Kidney tubule cell (primary cell): ENCODE measurements at places on chromosomes 11 and 22.
A peak's percentile ranks its signal among the peaks of the same experiment; 100 is the strongest.

DNA sequence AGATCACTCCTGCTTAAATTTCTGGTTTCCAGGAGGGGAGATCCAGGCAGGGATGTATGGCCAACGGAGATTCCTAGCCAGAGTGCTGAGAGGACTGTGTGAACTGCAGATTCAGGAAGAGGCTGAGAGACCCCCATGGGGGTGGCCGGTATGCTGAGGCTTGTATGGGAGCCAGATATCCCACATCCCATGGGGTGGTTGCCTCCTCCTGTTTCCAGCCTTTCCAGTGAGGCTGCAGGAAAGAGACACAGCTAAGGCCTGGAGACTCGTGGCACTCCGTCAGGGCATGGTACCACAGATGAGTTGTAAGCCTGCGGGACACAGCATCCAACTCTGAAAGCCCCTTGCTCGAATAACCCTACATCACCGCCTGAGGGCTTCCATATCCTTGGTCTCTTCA lies 1.4 kb upstream of the MYOD1 start:
- DNase-seq: no peak

GRCh38 chr11:93933230-93933629 lies 82.8 kb upstream of the VSTM5 start:
- no peak for DNase-seq

DNA sequence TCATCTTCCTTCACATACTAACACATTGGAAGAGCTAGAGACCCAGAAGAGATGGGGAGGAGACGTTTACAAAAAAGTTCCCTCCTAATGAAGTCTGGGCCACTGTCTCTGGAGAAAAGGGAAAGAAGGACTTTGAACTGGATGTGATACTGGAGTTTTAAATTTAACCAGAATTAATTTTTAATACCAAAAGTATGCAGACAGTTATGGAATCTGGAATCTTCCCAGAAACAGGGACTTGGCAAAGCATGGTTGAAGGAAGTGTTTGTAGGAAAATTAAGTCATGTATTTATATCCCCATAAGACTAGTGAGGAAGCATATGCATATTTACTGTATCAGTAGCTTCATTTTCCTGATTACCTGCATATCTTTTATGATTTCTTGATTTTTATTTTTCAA lies 215.5 kb downstream of the TTC28 start:
- DNase-seq: peak; percentile 16

DNA sequence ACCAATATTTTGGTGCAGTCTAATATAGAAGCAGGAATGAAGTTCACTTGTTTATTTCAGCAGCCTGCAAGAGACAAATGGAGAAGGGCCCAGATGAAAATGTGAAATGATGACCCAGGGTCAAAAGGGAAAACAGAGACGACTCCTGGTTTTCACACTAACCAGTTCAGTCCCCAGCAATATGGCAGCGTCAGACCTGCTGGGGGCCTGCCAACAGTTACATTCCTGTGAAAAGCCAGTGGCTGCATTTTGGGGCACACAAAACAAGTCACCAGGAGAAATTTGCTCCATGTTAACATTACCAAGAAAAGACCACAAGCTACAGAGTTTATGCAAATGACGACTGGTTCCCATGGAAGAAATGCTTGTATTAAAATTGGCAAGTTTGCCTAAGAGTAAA lies 80.2 kb downstream of the CCDC34 start:
- no peak for DNase-seq

DNA sequence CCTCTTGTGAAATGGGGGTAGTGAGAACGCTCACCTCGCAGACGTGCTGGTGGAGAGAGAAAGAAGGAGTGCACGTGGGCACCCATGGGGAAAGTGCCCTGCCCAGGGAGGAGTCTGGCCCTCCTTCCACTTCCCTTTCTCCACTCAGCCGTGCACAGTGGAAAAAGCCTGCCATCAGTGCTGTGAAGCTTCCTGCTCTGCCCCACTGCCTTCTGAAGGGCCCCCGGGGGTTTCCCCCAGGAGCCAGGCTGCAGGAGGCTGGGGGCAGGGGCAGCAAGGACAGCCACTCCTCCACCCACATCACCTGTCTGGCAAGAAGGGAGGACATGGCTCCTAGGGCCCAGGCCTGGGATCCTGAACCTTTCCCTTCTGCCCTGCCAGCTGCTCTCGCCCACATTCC lies 7.6 kb downstream of the TP53I11 start:
- DNase-seq: peak; percentile 78

DNA sequence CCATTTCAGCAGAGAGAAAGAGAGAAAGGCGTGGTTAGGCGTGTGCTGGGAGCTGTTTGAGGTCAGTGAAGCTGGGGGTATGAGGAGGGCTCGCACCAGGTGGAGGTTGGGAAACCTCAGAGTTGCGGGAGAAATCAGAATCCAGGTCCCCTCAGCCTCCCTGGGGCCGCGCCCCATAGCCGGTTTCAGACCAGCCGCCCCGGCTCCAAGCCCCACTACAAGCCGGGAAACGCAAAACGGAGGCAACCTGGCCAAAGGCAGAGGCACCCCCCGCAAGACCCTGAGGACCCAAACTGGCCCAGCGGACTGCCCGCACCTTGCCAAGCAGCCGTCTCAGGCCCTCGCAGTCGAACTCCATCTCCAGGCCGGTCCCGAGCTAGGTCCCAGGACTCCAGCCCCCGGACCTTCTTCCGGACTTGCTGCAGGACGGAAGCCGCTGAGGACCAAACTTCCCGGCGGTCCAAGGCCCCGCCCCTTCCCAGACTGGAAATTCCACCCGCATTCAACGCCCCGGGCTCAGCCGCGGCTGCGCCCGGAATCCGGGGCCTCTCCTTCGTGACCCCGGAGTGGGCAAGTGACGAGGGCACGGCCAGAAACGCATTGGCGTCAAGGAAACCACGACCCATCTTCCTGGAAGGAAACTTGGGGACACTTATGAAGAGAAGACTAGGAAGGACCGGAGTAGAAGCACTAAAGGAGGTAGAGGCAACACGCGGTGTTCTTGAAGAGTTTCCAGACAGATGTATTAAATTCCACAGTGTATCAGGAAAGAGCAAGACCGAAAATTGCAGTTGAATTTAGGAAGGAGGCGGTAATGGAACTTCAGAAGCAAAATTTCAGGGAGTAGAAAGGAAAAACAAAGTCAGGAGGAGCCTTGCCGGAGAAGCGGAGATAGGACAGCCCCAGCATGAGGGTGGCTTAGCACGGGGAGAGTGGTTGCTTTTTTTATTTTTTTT lies at the start of gene UEVLD:
Gene UEVLD (minus strand): TSS at position 438 of the 956 bp plus-strand sequence. CDS start 80 bp downstream, at position 358.
- DNase-seq: peak; percentile 93

DNA sequence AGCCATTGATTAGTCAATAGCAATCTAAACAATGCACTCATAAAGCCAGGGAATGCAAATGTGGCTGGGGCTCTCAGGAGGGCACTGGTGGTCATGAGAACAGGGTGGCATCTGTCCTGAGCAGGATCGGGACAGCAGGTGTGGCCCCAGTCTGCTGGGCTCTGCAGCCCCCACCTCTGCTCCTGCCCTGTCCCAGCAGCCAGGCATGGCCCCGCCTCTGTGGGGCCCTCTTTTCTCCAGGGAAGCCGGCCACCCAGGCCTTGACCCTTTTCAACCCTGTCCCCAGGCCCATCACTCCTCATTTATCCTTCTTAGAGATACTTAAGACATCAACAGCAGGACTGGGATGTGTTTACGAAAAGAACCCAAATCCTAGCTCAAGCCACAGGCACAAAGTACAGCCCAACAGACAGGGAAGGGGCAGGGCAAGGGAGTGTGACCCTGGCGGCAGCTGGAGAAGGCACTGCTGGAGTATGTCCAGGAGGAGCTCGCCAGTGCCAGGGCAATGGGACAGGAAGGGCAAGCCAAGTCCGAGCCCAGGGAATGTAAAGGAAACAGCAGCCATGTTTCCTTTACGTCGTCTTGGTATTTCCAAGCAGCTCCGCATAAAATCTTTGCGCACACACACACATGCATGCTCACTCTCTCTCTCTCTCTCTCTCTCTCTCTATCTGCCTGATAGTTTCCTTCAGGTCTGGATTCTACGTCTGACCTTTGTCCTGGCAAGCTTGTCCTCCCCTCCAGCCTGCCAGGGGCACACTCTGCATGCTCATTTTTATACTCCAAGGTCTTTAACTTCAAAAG lies 59.9 kb downstream of the DGCR2 start:
- no peak for DNase-seq
